ENCODE measurements at places on chromosomes 4 and X.
A peak's percentile ranks its signal among the peaks of the same experiment; 100 is the strongest.

GRCh38 chr4:90240333-90240732 is 113.1 kb downstream of the CCSER1 start:
- DNase-seq = no peak

GRCh38 chrX:106802388-106803275 is at the start of gene TBC1D8B:
TBC1D8B (plus strand) TSS chrX:106802673; CDS start chrX:106802854, 181 bp downstream.
- peak; percentile 96 for DNase-seq

- DNase-seq = no peak
These were observed 19.2 kb downstream of the ETDC start for GRCh38 chrX:135328421-135329005.

- no peak for DNase-seq
These were observed 50.8 kb upstream of the BOD1L1 start for GRCh38 chr4:13678186-13678924.

- DNase-seq = no peak
These were observed 6.1 kb downstream of the TACC3 start for GRCh38 chr4:1727117-1728031.

DNA sequence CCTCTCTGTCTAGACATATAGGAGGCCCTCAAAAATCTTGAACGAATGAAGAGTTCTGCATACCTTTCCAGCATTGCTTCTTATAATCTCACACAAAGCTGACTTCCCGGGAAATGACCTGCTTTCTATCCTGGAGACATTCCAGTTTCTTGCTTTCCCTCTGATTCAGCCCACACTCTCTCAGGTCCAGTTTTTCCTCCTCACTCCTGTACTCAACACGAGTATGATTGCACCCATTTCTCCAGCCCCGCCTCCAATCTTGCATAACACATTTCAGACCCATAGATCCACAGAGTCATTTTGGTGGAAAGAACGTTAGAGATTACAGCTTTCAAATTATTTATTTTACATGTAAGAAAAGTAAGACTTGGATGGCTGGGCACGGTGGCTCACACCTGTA is 127.5 kb upstream of the TLR3 start:
- no peak for DNase-seq

DNA sequence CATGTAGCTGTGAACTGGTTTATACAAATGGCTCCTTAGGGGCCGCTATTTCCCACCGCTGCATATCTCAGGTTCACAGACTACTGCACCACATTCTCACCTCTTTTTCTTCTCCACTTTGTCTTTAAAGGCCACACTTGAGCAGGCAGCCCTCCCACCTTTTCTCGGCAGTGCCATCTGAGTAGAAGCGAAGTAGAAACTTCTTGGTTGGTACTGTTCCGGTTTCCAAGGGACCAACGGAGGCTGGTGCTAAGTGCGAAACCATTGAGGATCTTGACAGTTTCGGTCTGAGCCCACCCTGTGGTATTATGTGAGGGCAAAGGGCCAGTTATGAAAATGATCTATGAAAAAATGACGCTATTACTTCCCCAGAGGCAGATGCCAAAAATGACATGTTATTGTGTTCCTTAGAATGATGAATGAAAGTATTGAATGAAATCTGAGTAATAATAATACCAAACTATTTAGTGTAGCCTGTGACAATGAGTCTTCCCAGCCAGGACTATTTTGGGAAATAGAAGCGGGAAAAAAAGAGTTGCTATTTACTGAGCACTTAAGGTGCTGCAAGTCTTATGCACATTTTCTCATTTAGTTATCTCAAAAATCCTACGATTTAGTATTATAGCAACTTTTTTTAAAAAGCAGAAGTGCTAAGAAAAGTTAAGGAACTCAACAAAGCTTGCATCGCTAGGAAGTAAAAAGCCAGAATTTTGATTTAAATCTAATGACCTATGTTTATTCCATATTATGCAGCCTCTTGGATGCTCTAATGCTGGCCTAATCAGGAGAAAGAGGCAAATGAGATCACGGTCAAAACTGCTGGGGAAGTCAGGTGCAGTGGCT is 29.6 kb upstream of the CHRNA9 start:
- DNase-seq = no peak

DNA sequence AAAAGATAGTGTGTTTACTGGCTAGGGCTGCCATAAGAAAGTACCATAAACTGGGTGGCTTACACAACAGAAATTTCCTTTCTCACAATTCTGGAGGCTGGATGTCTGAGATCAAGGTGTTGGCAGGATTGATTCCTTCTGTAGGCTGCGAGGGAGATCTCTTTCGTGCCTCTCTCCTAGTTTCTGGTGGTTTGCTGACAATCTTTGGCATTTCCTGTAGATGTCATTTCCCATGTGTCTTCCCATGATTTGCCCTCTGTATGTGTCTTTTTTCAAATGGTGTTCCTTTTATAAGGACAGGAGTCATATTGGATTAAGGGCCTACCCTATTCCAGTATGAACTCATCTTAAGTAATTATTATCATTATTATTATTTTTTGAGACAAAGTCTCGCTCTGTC is 27.9 kb upstream of the LCORL start:
- no peak for DNase-seq

Data from kidney (tissue), 22 donors.